ENCODE measurements at places on chromosomes 4 and X. TPM values are rescaled to one million over a fixed set of nuclear protein-coding genes. Genes with fewer than 3 reads are reported as not detected.

GRCh38 chrX:128057421-128057820, 5.2 kb upstream of the ACTRT1 start:
- H3K27ac ChIP-seq = no peak overlapping the region
- no peaks in the 10 kb centered on the region for H3K4me1 ChIP-seq
- H3K4me3 ChIP-seq = no peak overlapping the region
- no peaks in the 10 kb centered on the region for H3K27me3 ChIP-seq

Gene PCDH19
- total RNA-seq = 0.32 TPM

DNA sequence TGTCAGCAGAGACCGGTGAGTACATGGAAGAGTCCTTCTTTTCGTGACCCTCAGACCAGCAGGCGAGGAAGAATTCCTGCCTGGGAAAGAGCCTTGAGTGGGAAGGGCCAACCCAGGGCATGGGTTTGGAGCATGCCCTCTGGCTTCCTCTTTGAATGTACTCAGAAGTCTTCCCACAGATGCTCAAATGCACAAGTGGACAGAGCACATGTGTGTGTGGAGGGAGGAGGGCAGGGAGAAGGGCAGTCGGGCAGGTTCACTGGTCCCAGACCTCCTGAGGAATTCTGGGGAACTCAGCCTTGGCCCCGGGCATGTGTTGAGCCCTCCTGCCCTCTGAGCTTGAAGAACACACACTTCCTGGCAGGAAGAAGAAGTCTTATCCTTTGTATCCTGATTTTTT, 63.2 kb upstream of the HELT start:
- no peaks in the 10 kb centered on the region for H3K4me1 ChIP-seq
- no peaks in the 10 kb centered on the region for H3K36me3 ChIP-seq
- no peak for DNase-seq
- no peak overlapping the region for H3K4me3 ChIP-seq
- H3K27me3 ChIP-seq = no peaks in the 10 kb centered on the region

GRCh38 chrX:14963447-14964236, 90.4 kb downstream of the MOSPD2 start:
- peaks cover 14% of the 10 kb centered on the region for H3K4me1 ChIP-seq
- H3K4me3 ChIP-seq = peak overlapping the region; percentile 38
- no peaks in the 10 kb centered on the region for H3K27me3 ChIP-seq
- peak; percentile 49 for DNase-seq
- no peaks in the 10 kb centered on the region for H3K36me3 ChIP-seq
- peak overlapping the region; percentile 72 for H3K27ac ChIP-seq

Gene CT47B1
- total RNA-seq = not detected

GRCh38 chrX:151161690-151162089, 14.7 kb upstream of the GPR50 start:
- no peak for DNase-seq
- 0 out of 2 replicates have a peak, but pooled peaks cover 4% of the 10 kb centered on the region for H3K27me3 ChIP-seq
- no peak overlapping the region for H3K27ac ChIP-seq
- no peaks in the 10 kb centered on the region for H3K36me3 ChIP-seq
- H3K4me1 ChIP-seq = no peaks in the 10 kb centered on the region

DNA sequence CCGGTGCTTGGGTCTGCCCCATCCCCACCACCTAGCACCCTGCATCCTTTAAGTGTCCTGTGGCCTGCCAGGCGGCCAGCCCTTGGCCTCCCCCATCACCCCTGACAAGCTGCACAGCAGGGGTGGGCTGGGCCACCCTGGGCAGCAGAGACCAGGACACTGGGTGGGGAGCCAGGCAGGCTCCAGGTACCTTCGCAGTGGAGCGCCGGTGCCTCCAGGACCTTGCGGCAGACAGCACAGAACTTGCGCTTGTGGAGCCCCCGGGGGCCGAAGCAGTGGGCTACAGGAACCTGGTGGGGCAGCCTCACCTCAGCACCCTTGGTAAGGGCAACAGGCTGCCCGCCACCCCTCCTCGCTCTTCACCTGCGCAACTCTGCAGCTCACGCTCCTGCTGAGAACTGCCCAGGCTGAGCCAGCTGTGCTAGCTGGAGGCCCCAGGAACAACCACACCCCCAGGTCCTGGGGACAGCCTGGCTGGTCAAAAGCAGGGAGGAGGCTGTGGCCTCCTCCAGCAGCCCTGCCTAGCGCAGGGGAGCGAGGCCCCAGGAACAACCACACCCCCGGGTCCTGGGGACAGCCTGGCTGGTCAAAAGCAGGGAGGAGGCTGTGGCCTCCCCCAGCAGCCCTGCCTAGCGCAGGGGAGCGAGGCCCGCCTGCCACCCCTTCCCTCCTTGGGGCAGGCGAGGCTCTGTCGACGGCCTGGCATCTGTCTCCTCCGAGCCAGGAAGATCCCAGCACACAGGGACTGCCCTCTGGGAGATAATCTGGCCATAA, 4.6 kb downstream of the DGKQ start:
- H3K27me3 ChIP-seq = no peaks in the 10 kb centered on the region
- H3K36me3 ChIP-seq = no peaks in the 10 kb centered on the region
- no peak overlapping the region for H3K27ac ChIP-seq
- no peak for DNase-seq

- no peaks in the 10 kb centered on the region for H3K36me3 ChIP-seq
- H3K4me1 ChIP-seq = no peaks in the 10 kb centered on the region
- no peaks in the 10 kb centered on the region for H3K27me3 ChIP-seq
- no peak overlapping the region for H3K4me3 ChIP-seq
- no peak overlapping the region for H3K27ac ChIP-seq
- DNase-seq = no peak
These were observed 103.6 kb downstream of the RTL3 start for GRCh38 chrX:78555401-78555980.

DNA sequence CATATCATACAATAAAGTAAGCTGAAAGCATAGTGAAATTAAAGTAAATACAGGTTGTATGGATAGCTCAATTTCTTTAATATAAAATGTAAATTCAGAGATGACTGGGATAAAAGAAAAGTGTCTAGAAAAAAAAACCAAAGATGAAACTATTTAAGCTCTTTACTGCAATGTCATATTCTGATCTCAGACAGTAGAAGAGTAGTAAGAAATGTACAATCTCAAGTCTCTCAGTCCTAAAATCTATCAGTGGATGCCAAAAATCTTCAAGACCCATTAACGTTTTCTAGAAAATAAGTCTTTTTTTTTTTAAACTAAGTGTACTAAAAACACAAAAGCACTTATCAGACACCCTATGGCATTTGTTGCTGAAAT, 13.8 kb downstream of the MGARP start:
- DNase-seq = no peak
- H3K4me1 ChIP-seq = peaks cover 26% of the 10 kb centered on the region
- H3K4me3 ChIP-seq = peak overlapping the region; percentile 46
- peak overlapping the region; percentile 31 for H3K27ac ChIP-seq
- no peaks in the 10 kb centered on the region for H3K27me3 ChIP-seq

DNA sequence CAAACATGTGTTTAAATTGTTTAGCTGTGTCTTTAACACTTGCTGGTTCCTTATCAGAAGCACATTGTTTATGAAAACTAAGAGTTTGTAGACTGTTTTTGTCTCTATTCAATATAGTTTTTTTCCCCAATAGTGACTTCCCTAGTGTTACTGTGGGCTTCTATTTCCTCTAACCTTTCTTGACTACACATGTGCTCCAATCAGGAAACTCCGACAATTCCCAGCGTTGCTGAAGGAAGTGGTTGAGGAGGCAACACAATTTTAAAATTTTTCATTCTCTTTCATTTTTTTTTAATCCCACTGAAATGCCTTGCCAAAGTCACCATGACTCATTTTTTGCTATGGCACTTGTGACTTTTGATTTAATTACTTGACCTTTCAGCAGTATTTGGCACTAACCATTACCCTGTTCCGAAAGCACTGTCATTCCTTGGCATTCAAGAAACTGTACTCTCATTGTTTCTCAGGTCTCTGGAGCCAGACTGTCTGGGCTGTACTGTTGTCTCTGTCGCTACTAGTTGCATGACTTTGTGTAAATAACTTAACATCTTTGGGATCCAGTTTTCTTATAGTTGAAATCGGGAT, 67.6 kb upstream of the FREM3 start:
- H3K4me1 ChIP-seq = no peaks in the 10 kb centered on the region
- peak overlapping the region; percentile 5 for H3K4me3 ChIP-seq
- DNase-seq = peak; percentile 45
- H3K27ac ChIP-seq = peak overlapping the region; percentile 34

Gene PRSS12
- 13.8 TPM for total RNA-seq

DNA sequence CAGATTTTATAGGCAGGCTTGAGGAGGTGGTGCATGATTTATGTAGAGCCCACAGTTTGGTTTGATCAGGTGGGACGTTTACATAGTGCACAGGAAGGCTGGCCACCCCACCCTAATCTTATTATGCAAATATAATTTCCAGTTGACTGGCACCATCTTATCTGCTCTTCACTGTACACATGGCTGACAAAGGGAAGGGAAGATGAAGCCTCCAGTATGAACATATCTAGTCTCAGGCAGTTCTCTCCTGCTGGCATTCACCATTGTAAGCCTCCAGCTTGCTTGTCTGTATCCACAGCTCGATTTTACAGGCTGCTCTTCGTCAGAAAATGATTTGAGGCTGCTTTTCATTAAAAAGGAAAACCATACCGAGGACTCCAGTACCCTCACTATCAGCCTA, 278.3 kb downstream of the TECRL start:
- no peak overlapping the region for H3K4me3 ChIP-seq
- DNase-seq = no peak
- H3K27me3 ChIP-seq = no peaks in the 10 kb centered on the region
- no peak overlapping the region for H3K27ac ChIP-seq
- H3K36me3 ChIP-seq = no peaks in the 10 kb centered on the region
- no peaks in the 10 kb centered on the region for H3K4me1 ChIP-seq

DNA sequence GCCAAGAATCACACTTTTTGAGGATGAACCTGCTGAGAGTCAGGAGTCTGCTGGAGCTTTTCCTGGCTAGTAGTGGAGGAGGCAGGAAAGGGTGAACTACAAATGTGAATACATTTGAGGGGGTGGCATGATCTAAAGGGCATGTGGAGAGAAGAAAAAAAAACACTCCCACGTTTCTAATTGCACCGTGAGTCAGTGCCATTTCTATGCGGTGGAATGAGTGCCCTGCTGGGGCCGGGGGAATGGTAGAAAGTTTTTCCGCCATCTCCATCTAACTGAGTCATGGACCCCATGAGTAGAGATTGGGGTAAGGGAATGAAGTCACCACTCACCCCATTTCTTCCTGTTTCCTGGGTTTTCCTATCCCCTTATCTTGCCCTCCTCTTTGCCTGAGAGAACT, 19.8 kb downstream of the BEX3 start:
- no peaks in the 10 kb centered on the region for H3K27me3 ChIP-seq
- H3K27ac ChIP-seq = no peak overlapping the region
- peaks cover 20% of the 10 kb centered on the region for H3K4me1 ChIP-seq
- no peak overlapping the region for H3K4me3 ChIP-seq
- H3K36me3 ChIP-seq = no peaks in the 10 kb centered on the region

DNA sequence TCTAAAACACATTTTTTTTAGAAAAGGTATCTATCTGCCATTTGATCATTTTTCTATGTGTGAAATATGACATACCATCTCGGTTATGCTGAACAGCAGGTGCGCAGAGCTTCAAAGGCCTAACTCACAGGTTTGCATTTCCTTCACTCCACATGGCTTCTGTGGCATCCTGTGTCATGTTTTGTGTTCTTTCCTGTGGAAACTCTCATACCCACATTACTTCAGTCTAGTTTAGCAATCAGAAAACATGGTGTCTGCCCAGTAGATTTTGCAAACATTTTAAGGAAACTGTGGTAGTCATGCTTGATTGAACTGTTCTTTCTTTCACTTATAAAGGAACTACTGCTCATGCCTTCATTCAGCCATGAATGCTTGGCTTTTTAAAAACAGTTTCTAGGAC, 11.3 kb upstream of the ARAP2 start:
- no peaks in the 10 kb centered on the region for H3K27me3 ChIP-seq
- H3K4me3 ChIP-seq = no peak overlapping the region
- DNase-seq = no peak
- H3K36me3 ChIP-seq = no peaks in the 10 kb centered on the region
- no peak overlapping the region for H3K27ac ChIP-seq

GRCh38 chrX:148556498-148556897, 56.1 kb downstream of the AFF2 start:
- no peak overlapping the region for H3K27ac ChIP-seq
- no peak overlapping the region for H3K4me3 ChIP-seq
- H3K4me1 ChIP-seq = no peaks in the 10 kb centered on the region
- DNase-seq = no peak
- H3K27me3 ChIP-seq = no peaks in the 10 kb centered on the region

DNA sequence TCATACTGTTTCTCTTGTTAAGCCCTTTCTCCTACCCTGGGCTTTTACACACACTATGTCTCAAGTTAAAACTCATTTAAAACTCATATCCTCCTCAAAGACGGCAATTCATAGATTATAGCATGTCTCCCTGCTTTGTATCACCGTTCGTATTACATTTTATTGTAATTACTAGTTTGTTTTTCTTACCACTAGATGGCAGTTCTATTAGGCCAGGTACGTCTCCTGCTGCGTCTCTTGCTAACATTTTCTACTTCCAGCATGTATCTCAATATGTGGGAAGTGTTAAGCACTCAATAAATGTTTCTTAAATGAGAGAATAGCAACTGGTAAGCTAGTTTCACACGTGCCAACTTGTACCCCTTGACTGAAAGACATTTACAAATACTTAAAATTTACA, 450.3 kb upstream of the PCDH7 start:
- H3K36me3 ChIP-seq = no peaks in the 10 kb centered on the region
- H3K27me3 ChIP-seq = no peaks in the 10 kb centered on the region
- DNase-seq = peak; percentile 43
- H3K4me3 ChIP-seq = 0 out of 2 replicates have a peak overlapping the region, but pooled peaks have one; percentile 9

DNA sequence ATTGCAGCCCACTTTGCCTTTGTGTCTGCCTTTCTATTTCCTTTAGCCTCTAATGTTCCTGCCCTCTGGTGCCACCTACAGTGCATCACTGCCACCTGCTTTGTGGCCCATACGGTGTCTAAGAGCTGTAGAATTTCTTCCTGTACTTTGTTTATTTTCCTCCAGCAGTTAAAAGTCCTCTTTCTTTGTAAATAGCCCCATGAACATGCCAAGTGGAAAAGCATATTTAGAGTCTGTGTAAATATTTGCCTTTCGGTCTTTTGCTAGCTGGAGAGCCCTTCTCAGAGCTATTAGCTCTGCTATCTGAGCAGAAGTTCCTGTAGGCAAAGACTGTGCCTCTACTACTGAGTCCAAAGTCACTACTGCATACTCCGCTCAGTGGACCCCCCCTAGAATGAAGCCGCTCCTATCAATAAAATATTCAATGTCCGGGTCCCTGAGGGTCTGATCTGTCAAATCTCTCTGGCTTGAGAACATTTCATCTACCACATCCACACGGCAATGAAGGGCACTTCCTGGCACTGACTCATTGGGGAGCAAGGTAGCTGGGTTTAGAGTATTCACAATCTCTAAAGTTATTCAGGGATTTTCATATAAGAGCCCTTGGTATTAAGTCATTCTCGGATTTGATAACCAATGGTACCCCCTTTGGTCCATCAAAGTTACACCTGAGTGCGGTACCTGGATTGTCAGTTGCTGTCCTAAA, 36.3 kb downstream of the SULT1E1 start:
- no peak overlapping the region for H3K27ac ChIP-seq
- no peaks in the 10 kb centered on the region for H3K27me3 ChIP-seq
- no peaks in the 10 kb centered on the region for H3K36me3 ChIP-seq
- no peaks in the 10 kb centered on the region for H3K4me1 ChIP-seq
- H3K4me3 ChIP-seq = no peak overlapping the region
- peak; percentile 18 for DNase-seq
